ENCODE measurements at places on chromosomes 1 and 21.

DNA sequence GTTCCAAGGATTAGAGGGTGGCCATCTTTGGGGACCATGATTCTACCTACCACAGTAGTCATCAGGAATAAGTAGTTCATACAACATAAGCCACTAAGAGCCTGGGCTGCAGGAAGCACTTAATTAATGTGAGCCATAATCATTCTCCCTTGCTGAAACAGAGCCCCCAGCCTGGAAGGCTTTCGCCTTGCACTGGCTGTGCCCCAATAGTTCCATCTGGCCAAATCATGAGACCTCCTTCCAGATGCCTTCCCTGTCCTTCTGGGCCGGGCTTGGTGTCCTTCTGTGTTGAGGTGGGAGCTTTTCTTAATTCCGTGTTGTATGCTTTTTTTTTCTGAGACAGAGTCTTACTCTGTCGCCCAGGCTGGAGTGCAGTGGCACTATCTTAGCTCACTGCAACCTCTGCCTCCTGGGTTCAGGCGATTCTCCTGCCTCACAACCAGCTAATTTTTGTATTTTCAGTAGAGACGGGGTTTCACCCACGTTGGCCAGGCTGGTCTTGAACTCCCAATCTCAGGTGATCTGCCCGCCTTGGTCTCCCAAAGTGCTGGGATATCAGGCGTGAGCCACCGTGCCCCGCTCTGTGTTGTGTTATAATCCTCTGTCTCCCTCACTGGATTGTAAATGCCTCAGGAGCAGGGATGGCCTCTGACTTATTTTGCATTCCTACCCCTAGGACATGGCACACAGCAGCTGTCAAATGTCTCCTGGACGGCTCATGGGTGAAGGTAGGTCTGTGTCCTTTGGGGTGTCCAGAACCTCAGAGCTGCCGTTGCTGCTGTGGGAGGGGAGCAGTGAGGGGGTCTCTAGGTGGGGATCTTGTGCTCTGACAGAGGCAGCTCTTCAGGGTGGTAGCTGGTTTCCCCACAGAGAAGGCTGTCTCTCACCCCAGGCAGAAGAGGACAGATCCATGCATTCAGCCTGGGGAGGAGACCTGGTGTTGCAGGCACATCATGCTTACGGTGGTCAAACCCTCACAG, 10.1 kb downstream of the GNG4 start:
- no peak for DNase-seq

GRCh38 chr1:98662356-98662670, 792 bp downstream of the SNX7 start:
- DNase-seq, result no peak

GRCh38 chr1:2604156-2604843, 17.7 kb downstream of the PRXL2B start:
- no peak for DNase-seq

- DNase-seq, result no peak
These were observed 55.8 kb downstream of the TRIM33 start for GRCh38 chr1:114455102-114455785.

- no peak for DNase-seq
These were observed 16.6 kb downstream of the SAMD11 start for GRCh38 chr1:940107-941014.

- DNase-seq, result peak; percentile 8
These were observed 256.7 kb upstream of the CACYBP start for GRCh38 chr1:174742805-174743653.

DNA sequence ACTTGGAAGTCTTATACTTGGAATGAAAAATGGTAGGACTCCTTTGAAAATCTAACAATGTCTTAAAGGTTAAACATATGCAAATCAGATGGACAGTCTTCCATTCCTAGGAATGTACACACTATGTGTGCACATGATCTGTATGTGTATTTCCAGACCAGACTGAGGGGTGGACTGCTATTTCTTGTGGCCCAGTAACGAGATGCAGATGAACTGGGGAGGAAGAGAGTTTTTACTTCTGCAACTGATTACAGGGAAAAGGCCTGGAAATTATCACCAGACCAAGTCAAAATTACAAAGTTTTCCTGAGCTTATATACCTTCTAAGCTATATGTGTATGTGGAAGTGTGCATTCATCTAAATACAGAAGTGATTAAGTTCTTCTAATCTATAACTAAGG, 17.7 kb downstream of the NBPF3 start:
- no peak for DNase-seq

DNA sequence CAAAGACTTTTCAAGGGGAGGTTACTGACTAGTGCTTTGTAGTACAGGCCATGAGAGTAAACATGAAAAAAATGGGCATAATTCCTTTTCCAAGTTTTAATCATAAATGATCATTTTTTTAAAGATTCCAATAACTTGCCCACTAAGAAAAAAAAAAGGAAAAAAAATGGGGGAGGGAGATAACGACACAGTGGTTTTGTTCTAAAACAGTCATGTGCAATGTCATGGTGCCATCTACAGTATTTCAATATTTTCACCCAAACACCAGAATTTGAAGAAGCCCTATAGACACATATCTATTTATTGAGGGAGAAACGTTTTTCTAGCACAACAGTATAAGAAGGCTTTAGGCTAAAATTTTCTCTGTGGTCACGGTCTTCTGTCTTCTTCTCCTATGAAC, 250.2 kb downstream of the LTN1 start:
- DNase-seq, result no peak

DNA sequence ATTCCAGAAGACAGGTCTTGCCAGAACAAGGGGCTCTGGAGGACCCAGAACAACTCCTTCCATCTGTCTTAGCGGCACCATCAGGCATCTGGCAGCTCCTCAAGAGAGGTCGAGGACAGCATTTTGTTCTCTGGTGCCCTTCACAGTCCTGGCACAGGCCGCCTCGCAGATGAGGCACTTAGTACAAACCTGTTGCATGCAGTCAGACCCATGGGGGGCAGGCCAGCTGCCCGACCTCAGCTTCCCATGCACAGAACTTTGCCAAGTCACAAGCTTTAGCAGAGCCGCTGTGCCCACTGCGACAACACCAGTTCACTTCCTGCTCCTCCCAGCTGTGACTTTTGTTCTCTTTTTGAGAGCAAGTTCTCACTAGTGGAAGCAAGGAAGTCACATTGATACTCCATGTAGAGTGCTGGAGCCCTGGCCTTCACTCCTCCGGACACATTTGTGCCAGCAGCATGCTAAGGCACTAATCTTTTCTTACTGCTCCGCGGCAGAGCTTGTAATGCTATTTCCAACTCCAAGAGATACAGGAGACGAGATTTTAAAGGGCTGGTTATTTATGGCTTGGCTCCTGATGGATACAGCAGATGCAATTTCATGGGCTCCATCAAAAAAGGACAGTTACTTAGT, 44.6 kb downstream of the HMGB4 start:
- no peak for DNase-seq

- DNase-seq, result no peak
These were observed 35.2 kb upstream of the DHCR24 start for GRCh38 chr1:54922040-54922761.

GRCh38 chr21:39083377-39084008, 99.8 kb downstream of the PSMG1 start:
- no peak for DNase-seq

DNA sequence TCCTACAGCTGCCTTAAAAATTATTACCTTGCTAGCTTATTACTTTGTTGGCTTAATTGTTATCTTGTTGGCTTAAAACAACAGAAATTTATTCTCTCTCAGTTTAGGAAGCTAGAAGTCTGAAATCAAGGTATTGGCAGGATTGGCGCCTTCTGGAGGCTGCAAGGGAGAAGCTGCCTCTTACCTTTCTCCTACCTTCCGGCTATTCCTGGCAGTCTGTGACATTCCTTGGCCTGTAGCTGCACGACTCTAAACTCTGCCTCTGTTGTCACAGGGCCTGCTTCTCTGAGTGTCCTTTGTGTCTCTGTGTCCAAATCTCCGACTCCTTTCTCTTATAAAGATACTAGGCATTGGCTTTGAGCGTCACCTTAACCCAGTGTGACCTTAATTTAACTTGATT, 579.9 kb upstream of the B3GALT2 start:
- no peak for DNase-seq

DNA sequence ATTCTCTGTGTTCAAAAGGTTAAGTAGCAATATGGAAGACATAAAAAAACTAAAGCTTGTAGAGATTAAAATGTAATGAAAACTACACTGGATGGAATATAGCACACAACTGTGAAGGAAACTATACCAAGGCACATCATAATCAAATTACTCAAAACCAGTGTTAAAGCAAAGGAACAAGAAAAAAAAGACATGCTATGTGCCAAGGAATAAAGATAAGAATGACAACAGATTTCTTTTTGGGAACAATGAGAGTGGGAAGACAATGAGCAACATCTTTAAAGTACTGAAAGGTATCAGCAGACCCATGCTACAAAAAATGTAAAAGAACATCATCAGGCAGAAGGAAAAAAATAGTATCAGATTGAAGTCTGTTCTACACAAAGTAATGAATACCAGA, 157.8 kb downstream of the VPS13D start:
- no peak for DNase-seq

GRCh38 chr1:98949621-98950020, 55.0 kb downstream of the PLPPR5 start:
- DNase-seq, result no peak

- peak; percentile 53 for DNase-seq
These were observed 1.8 kb downstream of the CD101 start for GRCh38 chr1:117003223-117003875.

DNA sequence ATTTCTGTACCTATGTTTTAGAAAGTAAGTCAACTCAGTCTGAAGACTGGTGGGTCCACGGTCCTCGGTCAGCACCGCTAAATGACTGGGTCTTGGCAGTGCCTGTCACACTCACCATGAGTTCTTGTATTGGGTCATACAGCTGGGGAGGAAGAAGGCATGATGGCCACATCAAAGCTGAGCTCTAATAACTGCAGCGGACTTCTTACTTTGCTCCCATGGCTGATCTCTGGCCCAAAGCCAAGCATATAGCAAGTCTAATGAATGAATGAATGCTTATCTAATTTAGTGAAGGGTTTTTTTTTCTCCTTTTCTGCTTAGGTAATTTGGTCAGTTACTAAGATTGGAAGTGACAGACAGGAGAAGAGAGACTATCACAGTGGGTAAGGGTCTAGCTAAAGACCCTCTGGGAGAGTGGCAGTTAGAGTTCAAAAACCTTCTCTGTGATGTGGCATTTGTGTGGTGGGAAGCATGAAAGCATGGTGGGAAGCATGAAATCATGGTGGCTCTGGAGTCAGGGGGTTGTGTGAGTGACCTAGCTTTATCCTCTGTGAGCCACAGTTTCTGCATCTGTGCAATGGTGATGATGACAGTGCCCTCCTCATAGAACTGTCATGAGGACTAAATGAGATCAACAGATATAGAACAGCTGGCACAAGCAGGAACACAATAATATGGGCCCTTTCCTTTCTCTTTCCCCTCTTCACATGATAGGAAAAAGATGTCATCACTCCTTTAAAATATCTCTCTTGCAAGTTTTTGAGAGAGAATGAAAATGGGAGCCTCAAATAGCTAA, 78.9 kb upstream of the JAK1 start:
- no peak for DNase-seq

GRCh38 chr1:234836776-234837357, 226.9 kb upstream of the IRF2BP2 start:
- DNase-seq, result no peak

DNA sequence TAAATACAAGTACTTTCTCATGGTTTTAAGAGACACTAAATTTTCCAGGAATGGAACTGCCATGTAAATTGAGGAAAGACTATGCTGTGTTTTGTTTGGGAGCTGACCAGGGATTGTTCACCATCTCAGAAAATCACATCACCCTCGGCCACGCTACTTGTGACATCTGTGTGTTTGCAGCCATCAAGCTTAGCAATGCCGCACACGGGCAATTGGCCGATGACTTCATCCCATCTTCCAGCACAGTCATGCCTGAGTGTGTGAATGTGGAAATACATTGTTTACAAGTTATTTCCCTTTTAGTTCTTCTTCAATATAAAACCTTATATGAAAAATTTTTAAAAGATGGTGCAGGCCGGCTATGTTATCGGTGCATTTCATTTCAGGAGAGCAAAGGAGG, 121.6 kb downstream of the GLIS1 start:
- no peak for DNase-seq
